ENCODE measurements at places on chromosomes 11 and 22.

GRCh38 chr11:35016916-35017315, 100.5 kb downstream of the PDHX start:
- no peak for DNase-seq

DNA sequence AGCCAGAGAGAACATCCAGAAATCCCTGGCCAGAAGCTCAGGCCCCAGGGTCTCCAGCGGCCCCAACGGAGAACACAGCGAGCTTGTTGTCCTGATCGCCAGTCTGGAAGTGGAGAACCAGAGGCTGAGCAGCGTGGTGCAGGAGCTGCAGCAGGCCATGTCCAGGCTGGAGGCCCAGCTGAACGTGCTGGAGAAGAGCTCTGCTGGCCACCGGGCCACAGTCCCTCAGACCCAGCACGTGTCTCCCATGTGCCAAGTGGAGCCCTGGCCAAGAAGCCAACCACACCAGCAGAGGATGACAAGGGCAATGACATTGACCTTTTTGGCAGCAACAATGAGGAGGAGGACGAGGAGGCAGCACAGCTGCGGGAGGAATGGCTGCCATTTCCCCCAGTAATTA, 20.6 kb upstream of the SCGB1D1 start:
- DNase-seq, result no peak

DNA sequence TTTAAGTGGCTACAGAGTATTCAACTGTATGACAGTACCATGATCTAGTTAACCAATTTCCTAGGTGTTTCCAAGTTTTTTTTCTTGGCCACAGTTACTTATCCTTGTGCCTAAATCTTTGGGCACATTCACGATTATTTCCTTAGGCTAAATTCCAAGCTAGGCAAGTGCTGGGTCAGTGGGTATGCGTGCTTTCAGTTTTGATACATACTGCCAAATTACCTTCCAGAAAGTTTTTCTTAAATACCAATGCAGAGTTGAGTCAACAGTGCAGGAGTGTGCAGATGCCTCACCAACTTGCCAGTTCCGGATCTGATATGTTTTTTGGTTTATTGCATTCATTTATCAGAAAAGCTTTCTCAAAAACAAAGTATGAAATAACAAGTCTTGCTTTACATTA, 67.9 kb upstream of the OR4B1 start:
- no peak for DNase-seq

- DNase-seq, result no peak
These were observed 369.4 kb upstream of the ISX start for GRCh38 chr22:34696557-34696956.

DNA sequence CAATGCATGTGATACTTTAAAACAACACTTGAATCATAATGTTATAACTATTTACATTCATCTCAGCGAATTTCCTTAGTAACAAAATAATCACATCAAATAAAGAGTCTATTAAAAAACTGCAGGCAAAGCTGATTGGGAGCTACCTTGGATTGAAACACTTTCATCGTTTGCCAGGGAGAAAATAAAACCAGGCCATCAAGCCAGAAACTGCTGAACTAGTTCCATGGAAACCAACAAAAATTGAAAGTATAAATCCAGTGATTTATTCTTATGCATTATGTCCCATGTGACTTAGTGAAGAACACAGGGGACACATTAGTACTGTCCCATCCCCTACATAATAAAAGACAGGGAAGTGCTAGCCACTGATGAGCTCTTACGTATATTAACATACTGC, 21.7 kb downstream of the SLC35F2 start:
- no peak for DNase-seq

DNA sequence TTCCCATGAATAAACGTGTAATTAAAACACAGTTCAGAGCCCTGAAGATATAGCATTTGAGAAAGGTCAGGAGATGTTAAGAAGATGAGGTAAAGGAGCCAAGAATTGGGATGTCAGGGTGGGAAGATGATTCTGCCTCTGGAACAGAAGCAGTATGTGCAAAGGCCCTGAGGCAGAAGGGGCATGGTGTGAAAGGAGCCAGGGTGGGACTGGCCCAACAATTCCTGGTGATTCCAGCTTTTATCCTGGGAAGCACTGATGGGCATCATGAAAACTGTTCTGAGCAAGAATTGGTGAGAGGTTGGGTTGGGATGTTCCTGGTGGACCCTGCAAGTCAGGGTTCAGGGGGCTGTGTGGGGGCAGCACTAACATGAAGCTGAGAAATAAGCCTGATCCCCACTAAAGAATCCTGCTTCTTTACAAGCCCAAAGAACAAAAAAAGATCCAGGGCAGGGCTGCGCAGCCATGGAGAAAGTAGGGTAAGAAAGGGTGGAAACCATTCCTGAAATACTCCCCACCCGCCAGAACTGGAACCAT, 2.5 kb upstream of the FXYD6 start:
- no peak for DNase-seq

- DNase-seq, result peak; percentile 61
These were observed 110.4 kb downstream of the USP35 start for GRCh38 chr11:78299000-78299710.

DNA sequence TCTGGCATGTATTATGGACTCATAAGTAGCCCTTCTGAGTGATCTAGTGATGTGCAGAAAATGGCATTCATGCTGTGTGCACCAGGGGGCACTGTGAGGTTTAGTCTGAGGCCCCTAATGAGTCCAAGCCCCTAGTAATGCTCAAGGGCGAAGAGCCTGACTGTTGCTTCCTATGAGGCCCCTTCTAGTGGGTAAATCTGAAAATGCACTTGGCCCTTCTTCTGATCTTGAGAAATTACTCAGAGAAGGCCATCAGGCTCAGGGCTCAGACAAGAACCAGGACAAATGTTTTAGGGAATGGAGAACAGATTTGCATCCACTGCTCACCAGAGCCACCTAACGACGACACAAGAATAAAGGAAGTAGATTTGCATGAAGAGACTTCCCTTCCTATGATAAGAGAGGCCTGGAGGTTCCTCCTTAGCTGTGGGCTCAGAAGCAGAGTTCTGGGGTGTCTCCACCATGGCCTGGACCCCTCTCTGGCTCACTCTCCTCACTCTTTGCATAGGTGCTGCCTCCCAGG, 75.8 kb downstream of the GGTLC2 start:
- DNase-seq, result peak; percentile 51

DNA sequence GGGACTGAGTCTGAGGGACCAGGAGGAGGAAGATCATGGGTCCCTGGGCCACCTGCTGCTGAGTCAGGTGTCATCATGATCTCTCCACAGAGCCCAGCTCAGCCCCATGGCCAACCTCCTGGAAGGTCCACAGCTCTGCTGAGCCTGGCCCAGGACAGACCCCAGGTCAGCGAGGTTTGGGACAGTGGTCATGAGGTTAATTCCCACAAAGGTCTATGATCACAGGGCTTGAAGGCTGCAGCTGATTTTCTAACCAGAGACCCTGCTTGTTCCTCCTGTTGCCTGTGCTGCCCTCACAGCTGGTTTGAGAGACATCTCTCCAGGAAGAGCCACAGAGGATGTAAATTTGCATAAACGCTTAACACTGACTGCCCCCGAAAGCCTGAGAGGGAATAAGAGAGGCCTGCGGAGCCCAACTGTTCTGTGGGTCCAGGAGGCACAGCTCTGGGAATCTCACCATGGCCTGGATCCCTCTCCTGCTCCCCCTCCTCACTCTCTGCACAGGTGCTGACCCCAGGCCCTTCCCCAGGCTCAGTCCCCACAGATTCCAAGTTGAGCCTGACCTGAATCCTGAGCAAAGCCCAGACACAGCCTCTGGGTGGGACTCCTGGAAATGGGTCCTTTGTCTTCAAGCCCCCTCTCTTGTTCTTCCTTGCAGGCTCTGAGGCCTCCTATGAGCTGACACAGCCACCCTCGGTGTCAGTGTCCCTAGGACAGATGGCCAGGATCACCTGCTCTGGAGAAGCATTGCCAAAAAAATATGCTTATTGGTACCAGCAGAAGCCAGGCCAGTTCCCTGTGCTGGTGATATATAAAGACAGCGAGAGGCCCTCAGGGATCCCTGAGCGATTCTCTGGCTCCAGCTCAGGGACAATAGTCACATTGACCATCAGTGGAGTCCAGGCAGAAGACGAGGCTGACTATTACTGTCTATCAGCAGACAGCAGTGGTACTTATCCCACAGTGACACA, 102.8 kb downstream of the GGTLC2 start:
- no peak for DNase-seq

DNA sequence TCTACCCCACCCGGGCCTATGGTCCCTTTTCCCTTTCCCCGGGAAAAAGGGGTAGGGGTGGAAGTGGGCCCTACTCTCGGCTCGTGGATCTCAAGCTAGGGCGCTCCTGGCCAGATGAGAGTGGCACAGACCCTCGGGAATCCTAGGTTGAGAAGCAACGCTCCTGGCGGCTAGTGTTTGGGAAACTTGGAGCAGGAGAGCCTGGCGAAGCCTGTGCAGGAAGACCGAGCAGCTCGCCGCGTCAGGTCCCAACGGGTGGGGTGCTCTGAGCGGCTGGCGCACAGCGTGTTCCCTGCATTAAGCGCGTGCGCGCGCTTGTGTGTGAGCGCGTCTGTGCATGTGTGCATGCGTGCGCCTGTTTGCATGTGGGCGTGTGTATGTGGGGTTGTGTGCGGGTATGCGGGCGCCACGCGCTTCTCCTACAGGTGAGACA, 7.1 kb upstream of the FLI1 start:
- peak; percentile 81 for DNase-seq

- no peak for DNase-seq
These were observed 41.1 kb downstream of the RBFOX2 start for GRCh38 chr22:35987487-35987886.

DNA sequence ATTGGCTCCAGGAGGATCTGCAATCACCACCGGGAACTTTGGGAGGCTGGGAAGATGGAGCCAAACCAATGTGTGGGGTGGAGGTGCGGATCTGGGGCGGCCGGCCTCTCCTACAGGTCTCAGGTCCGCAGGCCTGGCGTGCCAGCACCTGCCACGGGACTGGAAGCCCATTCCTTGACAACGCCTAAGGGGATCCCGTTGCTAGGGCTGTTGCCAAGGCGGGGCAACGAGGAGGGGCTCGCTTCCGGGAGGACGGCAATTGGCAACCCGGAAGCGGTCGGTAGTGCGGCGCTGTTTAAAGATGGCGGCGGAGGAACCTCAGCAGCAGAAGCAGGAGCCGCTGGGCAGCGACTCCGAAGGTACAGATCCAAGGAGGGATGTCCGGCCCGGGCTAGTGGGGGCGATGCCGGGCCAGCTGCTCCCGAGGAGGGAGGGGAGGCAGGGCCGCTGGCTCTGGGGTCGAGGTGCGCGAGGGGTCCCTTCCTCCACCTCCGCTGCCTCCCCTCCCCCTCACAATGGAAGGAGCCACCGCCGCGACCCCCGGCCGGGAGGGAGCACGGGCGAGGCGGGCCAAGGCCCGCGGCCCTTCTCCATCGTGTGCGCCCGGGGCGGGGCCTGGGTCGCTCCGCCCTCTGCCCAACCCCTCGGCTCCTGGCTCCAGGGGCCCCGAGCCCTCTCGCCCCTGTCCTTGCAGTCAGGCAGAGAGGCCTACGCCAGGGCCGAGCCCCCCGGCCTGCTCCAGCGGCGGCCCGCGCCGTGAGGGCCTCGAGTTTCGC, at the start of gene OTUB1:
TSS of gene OTUB1 (plus strand) at position 283 of the 776 bp plus-strand sequence. CDS start at position 302, 19 bp downstream.
- DNase-seq, result peak; percentile 99

DNA sequence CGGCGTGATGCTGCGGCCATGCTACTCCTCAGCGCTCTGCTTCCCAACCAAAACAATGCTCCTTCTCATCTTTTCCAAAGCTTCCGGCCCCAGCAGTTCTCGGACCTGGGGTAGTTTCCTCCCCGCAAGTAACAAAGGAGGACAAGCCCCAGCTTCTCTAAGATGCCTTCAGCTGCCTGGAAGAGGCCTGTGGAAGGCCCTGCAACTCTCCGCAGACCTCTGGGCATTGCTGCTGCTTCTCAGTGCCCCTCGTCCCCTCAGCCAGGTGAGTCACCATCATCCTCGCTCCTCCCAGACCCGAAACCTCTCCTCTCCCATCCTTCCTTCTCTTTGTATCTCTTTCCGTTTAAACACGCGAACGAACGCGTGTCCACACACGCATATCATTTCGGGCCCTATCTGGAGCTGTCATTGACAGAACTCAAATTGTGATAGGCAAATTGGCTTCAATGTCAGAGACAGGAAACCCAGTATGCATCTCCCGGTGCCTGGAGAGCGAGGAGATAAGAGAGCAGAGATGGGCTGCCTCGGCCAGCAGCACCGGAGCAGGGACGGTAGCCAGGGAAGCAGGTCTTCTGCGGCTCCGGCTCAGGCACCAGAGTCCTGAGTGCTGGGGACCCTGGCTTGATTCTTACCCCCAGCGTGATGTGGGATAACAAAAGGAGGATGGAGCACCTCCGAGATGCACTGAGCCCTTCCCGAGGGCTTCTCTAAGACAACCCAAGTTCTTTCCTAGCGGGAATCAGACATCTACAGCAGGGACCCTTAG, 22.0 kb upstream of the JAM3 start:
- no peak for DNase-seq

- no peak for DNase-seq
These were observed 26.6 kb downstream of the MAFF start for GRCh38 chr22:38228326-38228872.

DNA sequence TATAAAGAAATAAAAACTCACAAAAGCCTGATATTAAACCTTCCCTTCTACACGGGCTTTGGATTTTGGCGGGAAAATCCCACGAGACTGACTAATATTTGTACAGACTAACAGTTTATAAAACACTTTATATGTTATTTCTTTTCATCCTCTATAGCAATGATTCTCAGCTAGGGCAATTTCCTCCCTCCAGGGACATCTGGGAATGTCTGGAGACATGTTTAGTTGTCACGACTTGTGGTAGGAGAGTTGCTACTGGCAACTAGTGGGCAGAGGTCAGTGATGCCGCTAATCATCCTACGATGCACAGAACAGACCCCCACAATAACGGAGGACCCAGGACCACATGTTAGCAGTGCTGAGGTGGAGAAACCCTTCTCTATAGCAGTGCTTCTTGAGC, 304.8 kb upstream of the PITPNB start:
- DNase-seq, result no peak

DNA sequence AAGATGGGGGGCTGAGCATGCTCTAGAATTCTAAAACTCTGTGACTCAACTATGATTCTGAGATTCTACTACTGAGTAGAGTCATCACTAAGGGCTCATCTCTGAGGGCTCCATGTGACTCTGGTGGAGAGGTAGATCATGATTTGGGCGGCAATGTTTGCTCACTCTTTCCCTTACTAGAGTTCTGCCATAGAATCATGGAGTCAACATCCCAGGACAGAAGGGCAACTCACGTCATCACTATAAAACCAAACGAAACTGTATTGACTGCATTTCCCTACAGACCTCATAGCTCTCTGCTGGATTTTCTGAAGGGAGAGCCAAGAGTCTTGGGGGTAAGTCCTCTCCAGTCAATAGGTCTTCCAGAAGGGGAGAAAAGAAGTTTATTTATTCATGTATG, at the start of gene MS4A14:
TSS of gene MS4A14 (plus strand) at position 78 of the 400 bp plus-strand sequence. CDS start at position 198, 120 bp downstream.
- no peak for DNase-seq

- DNase-seq, result no peak
These were observed 14.0 kb downstream of the RAC2 start for GRCh38 chr22:37229805-37230672.

GRCh38 chr22:37703906-37704305, 7.1 kb downstream of the TRIOBP start:
- DNase-seq, result no peak

GRCh38 chr11:100602716-100603115, 84.4 kb upstream of the ARHGAP42 start:
- no peak for DNase-seq

Measured in DMS53 (cell line).